ENCODE measurements at places on chromosomes 7 and 10.

DNA sequence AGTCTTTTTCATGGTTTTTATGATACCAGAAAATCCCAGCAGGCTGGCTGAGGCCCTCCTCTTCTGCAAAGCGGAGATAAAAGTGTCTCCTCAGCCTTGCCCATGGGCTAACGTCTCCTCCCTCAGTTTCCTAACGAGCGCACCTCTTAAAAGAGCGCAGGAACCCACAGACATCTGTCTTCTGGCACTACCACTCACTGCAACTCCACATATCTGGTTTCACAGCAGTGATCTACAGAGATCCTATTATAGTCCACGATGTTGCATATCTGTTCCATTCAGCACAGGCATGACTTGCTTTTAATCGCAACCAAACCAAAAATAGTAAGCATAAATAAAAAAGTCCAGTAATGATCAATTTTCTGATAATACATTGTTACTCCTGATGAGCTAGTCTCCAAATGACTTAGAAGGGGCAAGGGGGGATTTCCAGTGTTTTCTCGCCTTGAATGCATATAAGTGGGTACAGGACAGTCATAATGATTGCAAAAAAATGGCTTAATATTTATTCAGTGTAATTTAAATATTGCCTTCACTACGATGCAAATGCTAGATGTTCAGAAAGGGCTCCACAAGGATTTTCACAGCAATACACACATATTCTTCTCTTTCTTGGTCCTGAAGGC is 20.9 kb downstream of the ANKRD22 start:
- no peak for DNase-seq

DNA sequence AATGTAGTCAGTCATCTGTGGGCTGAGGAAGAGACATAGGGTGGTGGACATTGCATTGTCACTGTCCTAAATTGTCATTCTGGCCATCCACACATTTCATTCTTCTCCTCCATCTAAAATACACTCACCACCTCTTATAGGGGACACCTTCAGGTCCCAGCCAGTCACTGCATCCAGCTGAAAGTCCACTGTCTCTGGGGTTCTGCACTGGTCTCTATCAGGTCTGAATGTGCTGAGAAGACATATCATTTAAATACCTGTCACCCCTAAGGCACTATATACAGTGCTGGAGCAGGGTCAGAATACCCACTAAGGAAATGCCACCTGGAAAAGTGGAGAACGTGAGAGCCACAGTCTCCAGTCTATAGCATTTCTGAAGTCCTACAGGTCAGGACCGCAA is 29.6 kb downstream of the SH2D4B start:
- no peak for DNase-seq

DNA sequence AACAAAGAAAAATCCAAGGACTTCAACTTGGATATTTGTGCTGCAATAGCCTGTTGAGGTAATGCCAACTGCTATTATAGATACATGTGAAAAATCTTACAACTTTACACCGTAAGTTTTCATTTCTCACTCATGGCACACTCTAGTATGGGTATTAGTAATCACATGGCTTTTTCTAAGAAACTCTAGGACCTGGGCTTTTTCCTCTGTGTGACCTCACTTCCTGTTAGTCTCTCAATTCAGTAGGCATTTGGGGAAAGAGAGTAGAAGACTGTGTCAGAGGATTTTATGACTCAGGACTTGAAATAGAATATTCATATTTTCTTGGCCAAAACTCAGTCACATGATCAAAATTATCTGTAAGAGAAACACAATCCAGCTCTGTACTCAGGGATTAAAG is 1049.9 kb downstream of the REEP3 start:
- DNase-seq, result no peak

DNA sequence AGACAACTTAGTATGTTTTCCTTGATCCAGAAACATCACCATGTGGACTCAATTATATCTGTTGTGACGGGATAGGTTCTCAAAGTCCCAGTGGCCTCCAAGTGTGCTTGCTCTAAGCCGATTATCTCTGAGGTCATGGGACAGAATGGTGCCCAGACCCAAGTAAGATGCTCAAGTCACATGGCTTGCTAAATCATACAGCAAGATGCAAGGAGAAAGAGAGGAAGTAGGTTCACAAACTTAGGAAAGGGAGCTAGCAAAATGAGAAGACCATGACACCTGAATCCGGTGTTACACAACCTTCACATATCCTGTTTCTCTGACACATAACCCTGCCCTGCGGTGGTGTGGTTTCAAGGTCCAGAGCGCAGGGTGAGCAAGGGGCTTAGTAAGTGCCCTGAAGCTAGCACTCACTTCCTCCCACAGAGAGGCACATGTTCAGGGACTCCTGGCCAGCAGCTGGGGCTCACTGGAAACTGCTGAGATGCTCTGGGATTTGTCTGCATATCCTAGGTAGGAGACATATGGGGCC is 590.9 kb upstream of the ANKRD30A start:
- DNase-seq, result no peak

DNA sequence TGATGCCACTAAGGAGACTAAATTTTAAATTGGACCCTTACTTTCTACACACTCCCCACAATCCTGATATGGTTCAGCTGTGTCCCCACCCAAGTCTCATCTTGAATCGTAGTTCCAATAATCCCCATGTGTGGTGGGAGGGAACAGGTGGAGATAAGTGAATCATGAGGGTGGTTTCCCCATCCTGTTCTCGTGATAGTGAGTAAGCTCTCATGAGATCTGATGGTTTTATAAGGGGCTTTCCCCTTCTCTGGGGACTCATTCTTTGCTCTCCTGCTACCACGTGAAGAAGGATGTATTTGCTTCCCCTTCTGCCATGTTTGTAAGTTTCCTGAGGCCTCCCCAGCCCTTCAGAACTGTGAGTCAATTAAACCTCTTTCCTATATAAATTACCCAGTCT is 18.4 kb upstream of the BET1 start:
- DNase-seq, result no peak

Measured in endodermal cell (in vitro differentiated cells).